ENCODE measurements at places on chromosomes 16 and 17.

DNA sequence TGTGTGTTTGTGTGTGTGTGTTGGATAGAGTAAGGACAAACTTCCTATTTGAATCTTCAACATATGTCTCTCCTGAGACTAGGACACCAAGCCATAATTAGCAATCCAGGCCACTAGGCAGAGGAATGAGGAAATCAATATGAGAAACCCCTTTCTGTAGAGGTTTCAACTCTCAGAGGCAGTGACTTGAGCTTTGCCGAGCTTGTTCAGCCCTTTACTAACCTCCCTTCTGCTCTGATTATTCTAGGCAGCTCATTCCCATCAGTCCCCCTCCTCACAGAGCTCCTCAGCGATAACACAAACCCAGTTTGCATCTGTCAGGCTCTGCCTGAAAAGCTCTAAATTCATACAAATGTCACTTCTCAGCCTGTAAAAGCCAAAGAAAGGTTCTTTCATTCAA lies 1030.3 kb downstream of the CDH8 start:
- DNase-seq, result no peak

DNA sequence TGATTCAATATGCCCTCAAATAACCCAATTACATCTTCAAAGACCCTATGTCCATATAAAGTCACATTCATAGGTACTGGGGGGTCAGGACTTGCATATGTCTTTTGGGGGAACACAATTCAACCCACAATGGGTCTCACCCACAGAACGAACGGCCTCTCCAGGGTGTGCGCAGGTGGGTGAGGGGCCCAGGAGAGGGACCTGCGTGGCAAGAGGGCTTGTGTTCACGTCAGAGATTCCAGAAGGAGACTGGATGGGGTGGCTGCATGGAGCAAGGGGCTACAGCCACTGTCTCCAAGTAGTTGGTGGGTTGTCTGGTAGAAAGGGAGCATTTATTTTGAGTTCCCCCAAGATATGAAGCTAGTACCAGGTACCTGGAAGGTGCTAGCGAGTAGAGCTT lies 212.2 kb downstream of the SEC14L1 start:
- no peak for DNase-seq

GRCh38 chr17:49866882-49867413 lies 19.1 kb upstream of the TAC4 start:
- no peak for DNase-seq

DNA sequence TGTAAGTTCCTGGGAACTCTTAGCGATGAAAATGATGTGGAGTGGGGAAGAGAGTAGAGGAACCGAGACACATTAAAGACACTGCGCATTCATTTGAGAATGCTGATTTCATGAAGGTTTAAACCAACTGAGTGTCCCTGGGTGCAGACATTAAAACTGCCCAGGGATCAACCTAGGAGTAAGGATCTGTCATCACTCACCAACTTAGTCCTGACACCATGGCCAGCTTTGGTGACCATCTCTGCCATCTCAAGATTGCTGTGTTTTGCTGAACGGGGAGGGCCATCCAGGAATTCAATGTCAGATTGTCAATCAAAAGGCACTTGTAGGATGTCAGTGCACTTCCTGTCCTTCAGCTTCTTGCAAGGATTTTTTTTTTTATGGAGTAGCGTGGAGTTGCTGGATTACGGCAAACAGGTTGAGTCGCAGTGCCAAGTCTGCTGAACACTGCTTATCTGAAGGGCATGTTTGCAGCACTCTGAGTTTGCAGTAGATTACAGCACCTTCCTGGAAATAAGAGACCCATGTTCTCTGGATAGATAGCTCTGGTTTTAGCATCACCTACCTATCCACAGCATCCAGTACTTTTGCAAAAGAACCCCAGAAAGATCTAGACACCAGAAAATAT lies 258.1 kb upstream of the IRX3 start:
- DNase-seq, result no peak

DNA sequence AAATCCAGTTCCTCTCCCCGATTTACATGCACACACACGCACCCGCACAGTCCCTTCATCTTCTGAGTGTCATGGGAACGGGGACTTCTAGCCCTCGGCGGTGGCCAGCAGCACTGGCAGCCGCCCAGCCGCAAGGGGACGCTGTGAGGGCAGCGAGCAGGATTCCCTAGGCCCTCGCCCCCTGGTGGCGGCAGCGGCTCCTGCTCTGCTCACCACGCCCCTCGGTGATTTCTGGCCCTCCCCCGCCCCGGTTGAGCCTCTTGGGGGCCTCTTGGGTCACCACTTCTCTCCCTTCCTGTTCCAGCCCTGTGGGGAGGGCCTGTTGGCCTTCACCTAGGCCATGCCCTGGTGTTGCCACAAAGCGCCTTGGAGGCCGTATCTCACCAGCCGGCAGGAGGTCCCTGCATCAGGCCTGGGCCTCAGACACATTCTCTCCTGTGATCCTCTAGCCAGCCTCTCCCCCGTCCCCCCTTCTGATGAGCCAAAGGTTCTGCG lies 75.2 kb upstream of the KSR1 start:
- peak; percentile 57 for DNase-seq

DNA sequence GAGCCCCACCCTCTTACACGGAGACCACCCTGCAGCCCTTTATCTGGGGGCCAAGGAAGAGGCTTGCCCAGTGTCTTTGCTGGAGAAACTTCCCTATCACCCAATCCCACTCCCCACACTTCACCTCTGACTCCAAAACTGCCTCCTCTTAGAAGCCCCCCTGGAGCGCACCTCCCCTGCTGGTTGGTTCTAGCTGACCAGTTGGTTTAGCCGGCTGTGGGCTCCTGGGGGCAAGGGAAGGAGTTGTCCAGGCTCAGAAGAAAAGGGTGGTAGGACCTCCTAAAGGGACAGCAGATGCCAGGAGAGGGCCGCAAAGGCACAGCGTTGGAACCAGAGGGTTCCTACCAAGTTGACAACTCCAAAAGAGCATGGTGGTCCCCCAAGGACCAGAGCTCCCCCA lies 2.0 kb downstream of the BCAR1 start:
- no peak for DNase-seq

- DNase-seq, result peak; percentile 13
These were observed 702 bp downstream of the TENT4B start for GRCh38 chr16:50153596-50154419.

DNA sequence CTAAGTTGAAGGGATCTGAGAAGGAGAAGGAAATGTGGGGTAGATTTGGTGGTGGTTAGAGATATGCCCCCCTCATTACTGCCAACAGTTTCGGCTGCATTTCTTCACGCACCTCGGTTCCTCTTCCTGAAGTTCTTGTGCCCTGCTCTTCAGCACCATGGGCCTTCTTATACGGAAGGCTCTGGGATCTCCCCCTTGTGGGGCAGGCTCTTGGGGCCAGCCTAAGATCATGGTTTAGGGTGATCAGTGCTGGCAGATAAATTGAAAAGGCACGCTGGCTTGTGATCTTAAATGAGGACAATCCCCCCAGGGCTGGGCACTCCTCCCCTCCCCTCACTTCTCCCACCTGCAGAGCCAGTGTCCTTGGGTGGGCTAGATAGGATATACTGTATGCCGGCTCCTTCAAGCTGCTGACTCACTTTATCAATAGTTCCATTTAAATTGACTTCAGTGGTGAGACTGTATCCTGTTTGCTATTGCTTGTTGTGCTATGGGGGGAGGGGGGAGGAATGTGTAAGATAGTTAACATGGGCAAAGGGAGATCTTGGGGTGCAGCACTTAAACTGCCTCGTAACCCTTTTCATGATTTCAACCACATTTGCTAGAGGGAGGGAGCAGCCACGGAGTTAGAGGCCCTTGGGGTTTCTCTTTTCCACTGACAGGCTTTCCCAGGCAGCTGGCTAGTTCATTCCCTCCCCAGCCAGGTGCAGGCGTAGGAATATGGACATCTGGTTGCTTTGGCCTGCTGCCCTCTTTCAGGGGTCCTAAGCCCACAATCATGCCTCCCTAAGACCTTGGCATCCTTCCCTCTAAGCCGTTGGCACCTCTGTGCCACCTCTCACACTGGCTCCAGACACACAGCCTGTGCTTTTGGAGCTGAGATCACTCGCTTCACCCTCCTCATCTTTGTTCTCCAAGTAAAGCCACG lies 28.3 kb downstream of the STH start:
- no peak for DNase-seq

DNA sequence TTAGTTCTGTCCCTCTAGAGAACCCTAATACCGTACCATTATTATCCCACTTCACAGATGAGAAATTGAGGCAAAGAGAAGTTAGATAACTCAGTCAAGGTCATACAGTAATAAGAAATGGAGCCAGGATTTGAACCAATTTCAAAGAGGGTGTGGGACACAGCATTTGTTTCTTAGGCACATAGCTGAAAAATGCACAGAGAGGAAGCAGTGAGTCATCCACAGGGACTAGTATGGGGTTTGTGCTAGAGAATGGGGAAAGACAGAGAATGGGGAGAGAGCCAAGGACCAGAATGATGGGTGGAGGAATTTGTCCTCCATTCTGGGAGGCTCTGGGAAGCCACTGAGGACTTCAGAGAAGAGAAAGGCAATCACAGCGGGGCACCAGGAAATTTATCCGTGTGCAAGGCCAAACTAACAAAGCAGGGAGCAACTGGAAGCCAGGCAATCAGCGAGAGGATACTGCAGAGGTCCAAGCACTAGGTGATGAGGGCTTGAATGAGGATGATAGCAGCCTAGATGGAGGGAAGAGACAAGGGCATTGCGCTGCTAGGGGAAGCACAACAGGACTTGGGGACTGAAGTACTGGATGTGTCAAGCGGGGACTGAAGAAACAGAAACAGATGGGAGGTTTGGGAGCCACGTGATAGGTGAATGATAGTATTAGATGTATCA lies 78.1 kb upstream of the ZFHX3 start:
- DNase-seq, result no peak

DNA sequence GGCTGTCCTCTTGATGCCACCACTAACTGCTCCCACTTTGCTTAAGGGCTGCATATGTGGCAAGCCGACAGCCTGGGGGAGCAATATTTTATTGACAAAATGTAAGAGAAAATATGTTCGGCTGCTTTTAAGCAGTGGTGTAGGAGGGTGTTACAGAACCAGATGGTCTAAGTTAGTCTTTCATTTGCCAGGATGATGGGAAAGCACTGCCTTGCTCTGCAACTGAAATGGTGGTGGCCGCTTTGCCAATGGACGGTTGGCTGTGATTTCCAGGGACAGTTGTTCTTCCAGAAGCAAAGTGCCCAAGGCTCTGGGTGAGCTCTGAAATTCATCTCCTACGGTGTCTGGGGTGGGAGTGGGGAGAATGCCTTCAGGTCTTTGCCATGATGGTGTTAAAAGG lies 469.3 kb downstream of the TOX3 start:
- no peak for DNase-seq

DNA sequence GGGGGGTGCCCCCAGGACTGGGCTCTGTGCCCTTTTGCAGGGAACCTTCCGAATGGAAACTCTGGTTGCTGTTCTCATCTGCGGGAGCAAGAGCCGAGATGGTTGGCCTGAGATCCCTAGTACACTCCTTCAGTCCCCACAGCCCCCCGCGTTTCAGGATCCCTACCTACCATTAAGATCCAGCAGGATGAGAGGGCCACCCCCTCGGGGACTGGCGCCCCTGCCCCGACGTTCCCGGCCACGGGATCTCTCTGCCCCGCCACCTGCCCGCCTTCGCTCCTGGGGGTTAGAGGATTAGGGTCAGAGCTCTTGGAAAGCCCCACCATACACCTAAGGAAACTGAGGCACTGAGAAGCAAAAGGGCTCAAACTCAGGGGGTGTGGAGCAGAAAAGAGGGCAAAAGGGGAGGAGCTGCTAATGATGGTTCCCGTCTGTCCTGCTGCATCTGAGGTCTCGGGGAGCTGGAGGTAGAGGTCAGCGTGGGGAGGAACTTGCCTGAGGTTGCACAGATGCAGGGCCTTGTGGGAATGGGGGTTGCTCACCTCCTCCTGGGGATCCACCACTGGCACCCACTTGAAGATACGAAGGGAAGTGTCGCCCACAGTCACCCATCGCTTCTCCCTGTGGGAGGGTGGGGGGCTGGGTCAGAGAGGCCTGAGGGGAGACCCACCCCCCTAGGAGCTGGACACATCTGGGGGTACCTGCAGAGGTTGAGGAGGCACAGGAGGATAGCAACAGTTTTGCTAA lies 1.0 kb downstream of the BCL7C start:
- DNase-seq, result no peak

GRCh38 chr17:22570144-22570845 lies 878.0 kb downstream of the KCNJ18 start:
- DNase-seq, result no peak

DNA sequence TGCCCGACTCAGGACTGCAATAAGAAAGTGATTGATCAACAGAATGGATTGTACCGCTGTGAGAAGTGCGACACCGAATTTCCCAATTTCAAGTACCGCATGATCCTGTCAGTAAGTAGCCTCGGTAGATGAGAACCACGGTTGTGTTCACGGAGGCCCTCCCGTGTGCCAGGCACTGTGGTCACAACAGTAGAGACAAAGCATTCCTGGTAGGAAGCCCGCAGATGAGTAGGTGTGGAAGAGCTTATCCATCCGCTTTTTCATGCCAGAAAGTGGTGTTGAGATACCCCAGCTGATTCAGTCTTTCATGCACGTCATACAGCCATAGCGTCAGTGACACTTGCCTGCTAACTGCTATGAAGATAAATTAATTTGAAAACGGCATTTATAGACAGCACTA lies 58.9 kb downstream of the RPA1 start:
- no peak for DNase-seq

DNA sequence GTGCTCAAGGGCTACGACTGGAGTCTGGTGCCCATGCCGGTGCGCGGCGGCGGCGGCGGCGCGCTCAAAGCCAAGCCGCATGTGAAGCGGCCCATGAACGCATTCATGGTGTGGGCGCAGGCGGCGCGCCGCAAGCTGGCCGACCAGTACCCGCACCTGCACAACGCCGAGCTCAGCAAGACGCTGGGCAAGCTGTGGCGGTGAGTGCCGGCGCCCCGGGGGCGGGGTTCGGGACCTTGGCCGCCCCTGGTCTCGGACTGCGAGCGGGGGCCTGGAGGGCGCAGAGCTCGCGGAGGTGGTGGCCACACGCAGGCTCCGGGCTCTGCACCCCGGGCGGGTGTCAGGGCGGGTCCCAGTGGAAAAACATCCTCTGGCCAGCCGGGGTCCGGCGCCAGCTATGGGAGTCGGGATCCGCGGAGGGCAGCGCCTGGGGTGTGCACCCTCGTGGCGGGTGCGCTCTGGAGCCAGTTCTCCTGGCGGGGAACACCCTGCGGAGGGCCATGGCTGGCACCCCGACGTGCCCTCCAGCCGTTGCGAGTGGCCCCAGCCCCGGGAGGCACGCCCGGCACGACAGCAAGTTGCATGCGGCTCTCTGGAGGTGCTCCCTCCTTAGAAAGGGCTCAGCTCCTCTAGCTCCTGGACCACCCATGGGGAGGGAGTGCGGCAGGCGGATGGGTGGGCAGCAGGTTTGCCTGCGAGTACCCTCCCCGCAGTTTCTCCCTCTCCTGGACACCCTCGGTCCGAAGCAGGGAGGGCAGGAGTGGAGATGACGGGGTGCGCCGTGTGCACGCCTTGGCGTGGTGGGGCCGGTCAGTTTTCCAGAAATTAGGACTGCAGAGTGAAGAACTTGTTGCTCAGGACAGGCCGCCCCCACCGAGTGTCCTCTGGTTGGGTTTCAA lies 824 bp downstream of the SOX8 start:
- DNase-seq, result no peak
